ENCODE measurements at places on chromosomes 13 and 19.

GRCh38 chr19:55599842-55600661 is at the start of gene ZNF524:
Gene ZNF524 (plus strand): TSS chr19:55600288. CDS start chr19:55602113, 1,825 bp downstream.
- DNase-seq = peak; percentile 82

DNA sequence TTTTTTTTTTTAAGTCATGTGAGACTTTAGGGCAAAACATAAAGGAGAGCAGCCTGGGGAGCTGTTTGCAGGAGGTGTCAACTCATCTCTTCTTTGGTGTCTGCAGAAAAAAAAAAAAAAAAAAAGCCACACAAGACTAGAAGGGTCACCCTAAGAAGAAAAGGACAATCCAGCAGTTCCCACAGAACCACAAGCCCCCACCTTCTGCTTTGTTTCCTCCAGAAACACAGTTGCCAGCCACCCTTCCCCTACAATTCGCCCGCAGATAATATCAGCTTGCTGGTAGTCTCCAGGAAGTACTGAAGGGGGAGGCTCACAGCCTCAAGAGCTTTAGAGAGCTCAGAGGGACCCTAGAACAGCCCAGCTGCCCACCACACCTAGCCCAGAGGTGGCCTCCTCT is 22.3 kb upstream of the ZBTB7A start:
- no peak for DNase-seq

- no peak for DNase-seq
Measured at GRCh38 chr13:30862707-30863106, 43.4 kb upstream of the MEDAG start.

- no peak for DNase-seq
Measured at GRCh38 chr19:29013325-29013724, 199.6 kb downstream of the UQCRFS1 start.

- no peak for DNase-seq
Measured at GRCh38 chr13:30700364-30700763, 35.0 kb upstream of the ALOX5AP start.

- peak; percentile 17 for DNase-seq
Measured at GRCh38 chr19:15144046-15144646, 36.9 kb downstream of the SYDE1 start.

- no peak for DNase-seq
Measured at GRCh38 chr19:49716154-49716553, 25.2 kb downstream of the CPT1C start.

DNA sequence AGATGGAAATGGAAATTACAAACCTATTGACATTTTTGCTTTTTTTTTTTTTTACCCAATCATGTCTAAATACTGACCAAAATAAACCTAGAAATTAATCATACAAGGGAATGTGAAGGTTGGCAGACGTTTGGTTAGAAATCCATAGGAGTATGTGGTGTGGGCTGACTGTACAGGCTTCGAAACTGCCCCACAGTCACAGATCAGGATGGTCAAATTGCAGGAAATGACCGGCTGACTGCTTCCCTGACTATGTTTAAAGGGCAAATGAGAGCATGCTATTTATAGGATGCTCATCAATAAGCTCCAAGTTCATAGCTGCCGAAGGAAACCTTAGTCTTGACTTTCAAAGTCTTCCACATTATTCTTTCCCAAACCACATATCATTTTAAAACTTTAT is 118.4 kb downstream of the COG6 start:
- peak; percentile 92 for DNase-seq

GRCh38 chr13:73462241-73462640 is 403.4 kb downstream of the KLF5 start:
- DNase-seq = no peak

- no peak for DNase-seq
Measured at GRCh38 chr19:14165990-14166830, 29.8 kb upstream of the ASF1B start.

DNA sequence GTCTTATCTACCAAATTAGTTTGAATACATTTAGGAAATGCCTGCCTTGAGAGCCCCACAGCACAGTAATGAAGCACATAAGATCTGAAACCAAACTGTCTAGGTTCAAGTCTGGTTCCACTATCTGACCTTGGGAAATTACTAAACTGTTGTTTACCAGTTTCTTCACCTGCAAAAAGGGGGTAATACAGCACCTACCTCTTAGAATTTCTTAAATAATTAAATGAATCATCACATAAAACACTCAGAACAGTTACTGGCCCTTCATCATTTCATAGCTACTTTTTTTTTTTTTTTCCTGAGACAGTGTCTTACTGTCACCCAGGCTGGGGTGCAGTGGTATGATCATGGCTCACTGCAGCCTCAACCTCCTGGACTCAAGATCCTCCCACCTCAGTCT is 59.6 kb downstream of the USP12 start:
- no peak for DNase-seq

- DNase-seq = no peak
Measured at GRCh38 chr19:13459351-13459750, 46.9 kb downstream of the CACNA1A start.

- no peak for DNase-seq
Measured at GRCh38 chr19:38617283-38617763, 430 bp downstream of the MAP4K1 start.

DNA sequence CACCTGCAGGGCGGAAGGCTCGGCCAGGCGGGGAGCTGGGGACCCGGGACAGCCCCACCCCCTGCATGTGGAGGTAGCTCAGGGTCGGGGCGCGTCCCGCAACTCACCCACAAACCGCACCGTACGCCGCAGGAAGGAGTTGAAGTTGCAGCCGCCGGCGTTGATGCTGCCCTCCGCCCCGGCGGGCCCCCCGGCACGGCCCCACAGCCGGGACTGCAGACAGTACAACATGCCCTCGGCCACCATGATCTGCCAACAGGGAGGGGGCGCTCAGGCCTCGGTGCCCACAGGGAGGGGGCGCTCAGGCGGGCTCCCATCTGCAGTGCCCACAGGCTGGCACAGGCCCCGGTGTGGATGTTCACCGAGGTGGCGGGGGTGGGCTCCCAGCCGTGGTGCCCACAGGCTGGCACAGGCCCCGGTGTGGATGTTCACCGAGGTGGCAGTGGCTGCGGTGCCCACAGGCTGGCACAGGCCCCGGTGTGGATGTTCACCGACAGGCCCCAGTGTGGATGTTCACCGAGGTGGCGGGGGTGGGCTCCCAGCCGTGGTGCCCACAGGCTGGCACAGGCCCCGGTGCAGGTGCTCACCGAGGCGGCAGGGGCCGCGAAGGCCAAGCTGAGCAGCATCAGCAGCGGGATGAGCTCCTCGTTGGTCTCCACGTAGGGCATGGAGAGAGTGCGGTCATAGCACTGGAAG is 6.5 kb downstream of the PLPPR3 start:
- DNase-seq = no peak

GRCh38 chr19:57587529-57587928 is 3.6 kb downstream of the ZIK1 start:
- DNase-seq = peak; percentile 80

DNA sequence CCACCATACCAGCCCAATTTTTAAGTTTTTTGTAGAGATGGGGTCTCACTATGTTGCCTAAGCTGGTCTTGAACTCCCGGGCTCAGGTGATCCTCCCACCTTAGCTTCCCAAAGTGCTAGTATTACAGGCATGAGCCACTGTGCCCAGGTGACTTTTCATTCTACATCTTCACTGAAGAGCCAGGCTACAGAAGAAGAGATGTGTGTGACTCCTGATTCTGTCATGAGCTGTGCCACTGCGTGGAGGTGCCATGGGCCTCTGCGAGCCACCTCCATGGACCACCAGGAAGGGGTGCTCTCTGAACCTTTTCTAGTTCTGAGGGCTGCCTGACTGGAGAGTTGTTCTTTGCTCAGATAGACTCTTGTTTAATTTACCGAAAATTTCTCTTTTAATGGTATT is 56.6 kb upstream of the RANBP3 start:
- no peak for DNase-seq

DNA sequence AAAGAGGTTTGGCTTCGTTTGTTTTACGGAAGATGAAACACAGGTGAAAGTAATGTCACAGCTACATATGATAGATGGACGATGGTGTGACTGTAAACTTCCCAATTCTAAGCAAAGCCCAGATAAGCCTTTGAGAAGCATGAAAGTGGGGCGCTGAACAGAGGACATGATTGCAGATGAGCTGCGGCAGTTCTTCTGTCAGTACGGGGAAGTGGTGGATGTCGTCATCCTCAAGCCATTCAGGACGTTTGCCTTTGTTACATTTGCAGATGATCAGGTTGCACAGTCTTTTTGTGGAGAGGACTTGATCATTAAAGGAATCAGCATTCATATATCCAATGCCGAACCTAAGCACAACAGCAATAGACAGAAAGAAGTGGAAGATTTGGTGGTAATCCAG is 111.5 kb upstream of the DIAPH3 start:
- DNase-seq = no peak

GRCh38 chr13:84430446-84430845 is 548.2 kb upstream of the SLITRK1 start:
- DNase-seq = peak; percentile 10

DNA sequence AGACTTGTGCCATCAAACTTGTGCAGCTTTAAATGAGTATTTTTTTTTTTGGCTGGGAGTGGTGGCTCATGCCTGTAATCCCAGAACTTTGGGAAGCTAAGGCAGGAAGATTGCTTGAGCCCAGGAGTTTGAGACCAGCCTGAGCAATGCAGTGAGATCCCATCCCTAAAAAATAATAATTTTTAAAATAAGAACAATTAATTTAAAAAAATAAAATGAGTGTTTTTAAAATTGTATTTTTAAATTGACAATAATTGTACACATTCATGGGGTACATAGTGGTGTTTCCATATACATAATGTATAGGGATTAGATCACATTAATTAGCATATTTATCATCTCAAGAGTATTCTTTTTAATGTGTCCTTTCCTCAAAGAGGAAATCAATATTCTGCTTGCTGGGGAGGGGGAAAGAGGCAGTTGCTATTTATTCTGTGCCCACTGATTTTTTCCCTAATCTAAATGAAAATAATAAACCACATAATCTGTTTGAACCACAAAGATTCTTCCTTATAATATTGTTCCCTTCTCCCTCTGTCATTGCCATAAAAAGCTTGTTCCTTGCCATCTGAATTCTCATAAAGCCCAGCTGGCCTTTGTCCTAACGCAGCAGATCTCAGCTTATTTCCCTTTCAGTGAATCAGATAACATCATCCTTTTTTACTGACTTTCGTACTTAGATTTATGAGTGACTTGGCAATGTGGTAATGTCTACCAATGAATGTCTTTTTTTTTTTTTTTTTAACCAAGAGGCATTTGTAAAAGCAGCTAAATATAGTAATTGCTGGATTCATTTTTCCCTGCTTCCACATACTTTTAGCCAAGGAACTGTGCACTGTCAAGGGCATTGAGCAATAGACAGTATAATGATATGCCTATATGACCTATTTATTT is 81.8 kb upstream of the RUBCNL start:
- peak; percentile 84 for DNase-seq

DNA sequence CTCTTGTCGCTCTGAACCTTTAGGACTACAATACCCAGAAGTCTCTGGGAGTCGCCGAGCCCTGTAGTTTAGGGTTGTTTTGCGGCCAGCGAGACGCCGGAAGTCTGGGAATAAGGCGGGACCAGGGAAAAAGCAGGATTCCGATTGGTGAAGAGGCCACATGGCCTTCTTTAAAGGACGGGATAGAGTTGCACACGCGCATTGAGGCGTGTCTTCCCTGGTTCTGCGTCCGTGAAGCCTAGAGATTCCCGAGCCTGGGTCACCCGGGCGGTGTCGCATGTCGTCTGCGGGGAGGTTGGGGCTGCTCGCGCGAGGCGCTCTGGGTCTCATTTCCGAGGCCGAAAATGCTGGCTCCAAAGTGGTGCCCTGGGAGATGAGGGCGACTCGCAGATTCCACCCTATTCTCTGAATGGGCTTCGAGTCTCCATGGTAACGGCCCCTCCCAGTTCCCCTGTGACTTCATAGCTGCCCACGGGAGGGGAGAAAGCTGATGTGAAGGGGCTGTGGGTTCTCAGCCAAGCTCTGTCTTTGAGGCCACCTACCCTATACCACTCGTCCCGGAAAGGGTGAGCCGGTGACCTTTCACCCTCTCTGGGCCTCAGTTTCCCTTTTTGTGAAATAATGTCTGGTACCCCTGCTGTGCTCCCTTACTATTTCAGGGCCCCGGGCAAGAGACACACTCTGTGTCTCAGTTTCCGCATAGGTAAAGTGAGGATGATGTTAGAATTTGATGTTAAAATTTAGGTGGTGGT is 614 bp upstream of the ZSCAN5A start:
- peak; percentile 96 for DNase-seq

All from HCEC 1CT (cell line).